Hematopoietic multipotent progenitor cell treated with erythropoietin and hydrocortisone succinate and interleukin-3 and kit ligand, for 15 days (in vitro differentiated cells): ENCODE measurements at places on chromosomes 16 and 17.

DNA sequence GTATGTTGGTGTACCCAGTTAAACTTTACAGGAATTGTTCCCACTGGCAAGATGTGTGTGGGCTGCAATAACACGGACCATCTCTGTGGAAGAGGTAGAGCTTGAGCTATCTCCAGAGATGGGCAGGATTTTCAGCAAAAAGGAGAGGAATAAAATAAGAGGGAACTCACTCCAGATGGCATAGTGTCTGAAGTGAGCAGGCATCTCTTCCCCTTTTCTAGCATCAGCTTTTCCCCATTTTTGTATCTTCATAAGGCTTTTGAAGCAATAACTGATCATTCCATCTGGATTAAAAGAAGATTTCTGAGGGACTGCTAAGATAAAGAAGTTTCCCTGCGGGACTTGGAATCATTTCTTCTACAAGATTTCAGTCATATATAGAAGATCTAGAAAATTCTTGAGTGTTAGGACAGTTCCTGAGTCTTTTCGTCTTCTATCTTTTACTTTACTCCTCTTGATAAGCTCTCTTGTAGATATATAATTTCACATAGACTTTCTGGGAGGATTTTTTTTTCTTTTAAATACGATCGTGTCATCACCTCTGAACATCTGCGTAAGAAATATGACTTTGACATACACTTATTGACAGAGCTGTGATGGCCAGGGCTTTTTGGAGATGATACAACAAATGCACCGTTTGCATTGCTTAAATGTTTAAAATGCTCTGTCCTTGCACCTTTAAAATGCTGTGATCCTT lies 2.1 kb downstream of the CPD start:
- DNase-seq = no peak

DNA sequence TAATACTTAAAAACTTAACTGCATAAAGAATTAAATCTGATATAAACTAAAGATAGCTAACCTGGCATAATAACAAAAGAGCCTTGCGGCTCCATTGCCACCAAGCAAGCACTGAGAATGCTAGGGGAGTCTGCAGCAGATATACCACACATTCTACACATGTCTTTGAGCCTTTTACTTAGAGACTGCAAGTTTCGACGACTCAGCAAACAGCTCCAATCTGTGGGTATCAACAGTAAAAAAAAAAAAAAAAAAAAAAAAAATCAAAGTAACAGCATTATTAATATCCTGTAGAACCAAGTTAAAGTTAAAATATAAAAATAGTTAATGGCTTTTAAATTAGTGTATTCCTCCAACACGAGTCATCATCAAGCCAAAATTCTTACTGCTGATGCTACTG lies 27.8 kb upstream of the INTS2 start:
- no peak for DNase-seq

DNA sequence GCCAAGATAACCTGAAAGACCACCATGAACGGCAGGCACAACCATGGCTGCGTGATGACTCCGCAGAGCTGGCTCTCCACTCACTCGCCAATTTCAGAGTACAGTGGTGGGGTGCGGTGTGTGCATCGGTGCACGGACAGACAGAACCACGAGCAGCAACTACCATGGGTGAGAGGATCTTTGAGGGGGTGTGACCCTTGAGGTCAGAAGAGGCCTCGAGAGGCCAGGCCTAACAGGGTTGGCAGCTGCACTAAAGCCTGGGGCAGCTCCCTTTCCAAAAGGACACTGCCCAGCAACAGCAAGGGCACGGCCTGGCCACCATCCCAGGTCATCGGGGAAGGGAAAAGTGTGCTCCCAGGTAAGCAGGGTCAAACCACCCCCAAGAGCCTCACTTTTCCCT lies 1.9 kb upstream of the ECI1 start:
- no peak for DNase-seq

DNA sequence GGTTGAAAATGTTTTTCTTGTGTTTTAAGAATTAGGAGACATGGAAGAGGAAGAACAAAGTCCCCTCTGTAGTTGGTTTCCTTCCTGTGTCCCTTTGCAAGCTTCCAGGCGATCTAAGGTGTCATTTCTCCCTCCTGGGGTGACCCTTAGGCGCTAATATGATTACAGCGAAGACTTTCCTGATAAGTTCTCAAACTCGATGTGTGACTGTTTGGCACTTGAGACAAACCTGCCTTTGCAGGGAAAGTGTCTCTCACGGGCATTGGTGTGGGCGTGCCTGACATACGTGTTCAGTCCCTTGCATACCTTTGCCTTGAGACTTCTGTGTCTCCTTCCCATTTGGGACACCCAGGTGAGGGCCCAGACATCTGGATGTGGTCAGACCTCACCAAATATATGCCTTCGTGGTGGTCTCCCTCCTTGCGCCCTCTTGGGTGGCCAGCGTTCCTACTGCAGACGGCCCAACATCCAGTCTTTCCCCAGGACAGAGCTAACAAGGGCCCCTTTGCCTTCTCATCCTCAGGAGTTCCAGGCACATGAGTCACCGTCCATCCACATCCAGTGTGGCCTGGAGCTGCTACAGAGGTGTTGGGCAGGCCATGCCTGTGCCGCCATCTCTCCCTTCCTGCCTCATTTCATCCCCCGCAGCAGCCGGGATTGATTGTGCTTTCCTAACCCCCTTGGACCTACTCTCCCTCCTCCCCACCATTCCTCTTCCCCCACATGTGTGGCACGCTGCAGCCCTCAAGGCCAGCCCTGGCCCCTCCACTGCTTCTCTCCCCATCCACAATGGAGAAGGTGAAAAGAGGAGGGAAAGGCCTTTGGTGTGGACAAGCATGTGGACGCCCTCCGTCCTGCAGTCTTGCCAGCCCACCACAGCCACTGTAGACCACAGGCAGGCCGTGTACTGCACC lies 3.1 kb upstream of the JPT2 start:
- DNase-seq = no peak

DNA sequence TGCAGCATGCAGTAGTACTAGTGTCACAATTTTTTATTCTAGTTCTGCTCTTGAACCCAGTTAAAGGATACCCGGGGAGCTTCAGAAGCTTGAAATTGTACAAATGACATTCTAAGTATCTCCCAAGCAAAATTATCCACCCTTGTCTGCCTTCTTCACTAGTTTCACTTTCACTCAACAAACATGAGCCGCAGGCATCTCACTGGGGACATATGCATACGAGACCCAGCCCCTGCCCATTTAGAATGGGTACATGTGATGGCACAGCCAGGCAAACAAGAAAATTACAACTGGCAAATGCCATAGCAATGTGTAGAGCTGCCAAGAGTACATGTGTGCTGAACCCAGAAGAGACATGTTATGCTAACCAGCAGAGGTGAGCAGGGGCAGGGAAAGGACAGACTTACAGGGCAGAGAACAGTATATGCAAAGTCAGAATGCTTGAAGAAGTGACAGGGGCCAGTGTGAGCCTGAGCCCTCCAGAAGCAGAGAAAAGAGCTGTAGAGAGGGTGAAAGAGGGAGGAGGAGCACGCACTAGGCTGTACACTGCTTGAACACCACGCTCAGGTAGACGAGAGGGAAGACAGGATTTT lies 8.3 kb downstream of the GINS2 start:
- no peak for DNase-seq

GRCh38 chr16:4933871-4934395 lies 3.0 kb downstream of the PPL start:
- DNase-seq = no peak

GRCh38 chr16:55249361-55249760 lies 74.6 kb upstream of the IRX6 start:
- no peak for DNase-seq

DNA sequence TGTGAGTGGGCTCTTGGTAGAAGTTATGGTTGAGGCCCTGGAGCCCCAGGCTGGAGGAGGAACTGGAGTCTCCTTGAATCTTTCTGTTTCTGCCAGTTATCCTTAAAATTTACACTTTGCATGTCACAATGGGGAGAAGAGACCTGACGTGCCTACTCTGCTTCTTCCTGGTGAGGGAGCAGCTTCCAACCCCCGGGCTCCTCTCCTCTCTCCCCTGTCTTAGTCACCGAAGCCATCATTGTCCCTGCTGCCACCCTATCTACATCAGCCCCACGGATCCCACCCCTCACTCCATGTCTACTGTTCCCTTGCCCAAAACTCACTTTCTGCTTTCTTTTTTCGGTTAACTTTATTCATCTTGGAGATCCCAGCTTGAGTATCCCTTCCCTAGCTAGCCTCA lies 17.6 kb downstream of the DNAJA3 start:
- DNase-seq = no peak

- DNase-seq = no peak
These were observed 175.1 kb downstream of the MSI2 start for GRCh38 chr17:57431415-57431814.

DNA sequence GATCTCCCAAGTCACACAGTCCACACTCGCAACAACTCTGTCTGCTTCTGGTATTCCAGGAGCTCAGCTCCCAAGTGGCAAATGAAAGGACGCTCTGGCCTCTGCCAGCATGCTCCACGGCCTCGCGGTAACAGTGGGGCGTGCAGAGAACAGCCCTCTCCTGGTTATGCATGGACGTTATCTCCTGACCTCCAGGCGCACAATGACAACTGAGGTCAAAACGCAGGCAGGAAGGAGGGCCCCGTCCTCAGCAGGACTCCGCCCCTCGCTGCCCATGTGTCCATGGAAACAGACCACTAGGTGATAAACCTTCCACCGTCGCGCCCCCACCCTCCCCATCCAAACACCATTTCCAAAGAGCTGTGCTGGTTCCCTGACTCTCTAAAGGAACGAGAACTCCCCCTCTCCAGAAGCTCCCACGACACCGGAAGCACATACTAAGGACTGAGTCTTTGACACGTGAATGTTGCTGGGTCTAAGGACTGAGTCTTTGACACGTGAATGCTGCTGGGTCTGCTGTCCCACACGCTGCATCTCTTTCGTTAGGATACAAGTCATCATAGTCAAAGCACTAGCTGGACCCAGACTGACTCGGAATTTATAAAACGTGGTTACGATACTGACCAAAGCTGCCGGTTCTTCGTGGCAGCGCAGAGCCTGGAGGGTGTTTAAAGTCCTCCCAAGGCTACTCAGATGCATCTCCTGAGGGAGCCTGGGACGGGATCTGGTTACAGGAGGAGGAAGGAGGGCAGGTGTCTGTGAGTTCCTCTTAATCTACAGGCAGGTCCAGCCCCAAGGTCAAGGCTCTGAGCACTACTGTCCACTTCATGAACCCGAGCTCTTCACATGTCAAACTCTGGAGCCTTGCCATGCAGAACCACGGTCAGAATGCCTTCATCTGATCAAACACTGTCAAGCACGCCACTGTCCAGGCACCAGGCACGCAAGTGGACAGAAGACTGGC lies 43.9 kb downstream of the KLHDC4 start:
- no peak for DNase-seq

GRCh38 chr17:29933379-29933778 lies 3.4 kb upstream of the SSH2 start:
- no peak for DNase-seq

GRCh38 chr16:31696968-31697743 lies 169.5 kb downstream of the AHSP start:
- peak; percentile 27 for DNase-seq

- DNase-seq = no peak
These were observed 30.0 kb upstream of the CCL2 start for GRCh38 chr17:34225046-34225445.

GRCh38 chr16:495127-495748 lies 32.3 kb upstream of the CAPN15 start:
- DNase-seq = peak; percentile 38

- no peak for DNase-seq
These were observed 2.1 kb upstream of the HES7 start for GRCh38 chr17:8125947-8126490.

- DNase-seq = no peak
These were observed 25.3 kb upstream of the SEC14L1 start for GRCh38 chr17:77115510-77115909.

GRCh38 chr17:55540414-55541091 lies 29.3 kb upstream of the SMIM36 start:
- DNase-seq = no peak

- DNase-seq = no peak
These were observed 48.3 kb downstream of the PITPNM3 start for GRCh38 chr17:6508016-6508415.

- DNase-seq = no peak
These were observed 611 bp downstream of the RRAD start for GRCh38 chr16:66924527-66925321.
